ENCODE measurements at places on chromosomes 5 and 9.

DNA sequence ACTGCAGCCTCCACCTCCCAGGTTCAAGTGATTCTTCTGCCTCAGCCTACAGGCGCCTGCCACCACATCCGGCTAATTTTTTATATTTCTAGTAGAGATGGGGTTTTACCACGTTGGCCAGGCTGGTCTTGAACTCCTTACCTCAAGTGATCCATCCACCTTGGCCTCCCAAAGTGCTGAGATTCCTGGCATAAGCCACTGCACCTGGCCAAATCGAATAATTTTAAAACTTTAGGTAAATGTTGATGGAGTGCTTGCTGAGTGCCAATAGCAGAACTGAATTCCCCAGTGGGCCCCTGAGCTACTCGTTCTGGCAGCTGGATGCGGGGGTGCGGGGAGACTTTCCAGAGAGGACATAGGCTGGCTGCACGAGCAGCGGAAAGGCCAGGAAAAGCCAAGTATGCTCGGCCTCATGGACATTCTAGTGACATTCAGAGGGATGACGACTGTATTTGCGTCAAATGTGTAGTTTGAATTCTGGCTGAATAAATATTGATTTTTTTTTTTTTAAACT lies 16.8 kb downstream of the TRAF2 start:
- DNase-seq = no peak

GRCh38 chr5:179923436-179923835 lies 15.7 kb upstream of the TBC1D9B start:
- no peak for DNase-seq

DNA sequence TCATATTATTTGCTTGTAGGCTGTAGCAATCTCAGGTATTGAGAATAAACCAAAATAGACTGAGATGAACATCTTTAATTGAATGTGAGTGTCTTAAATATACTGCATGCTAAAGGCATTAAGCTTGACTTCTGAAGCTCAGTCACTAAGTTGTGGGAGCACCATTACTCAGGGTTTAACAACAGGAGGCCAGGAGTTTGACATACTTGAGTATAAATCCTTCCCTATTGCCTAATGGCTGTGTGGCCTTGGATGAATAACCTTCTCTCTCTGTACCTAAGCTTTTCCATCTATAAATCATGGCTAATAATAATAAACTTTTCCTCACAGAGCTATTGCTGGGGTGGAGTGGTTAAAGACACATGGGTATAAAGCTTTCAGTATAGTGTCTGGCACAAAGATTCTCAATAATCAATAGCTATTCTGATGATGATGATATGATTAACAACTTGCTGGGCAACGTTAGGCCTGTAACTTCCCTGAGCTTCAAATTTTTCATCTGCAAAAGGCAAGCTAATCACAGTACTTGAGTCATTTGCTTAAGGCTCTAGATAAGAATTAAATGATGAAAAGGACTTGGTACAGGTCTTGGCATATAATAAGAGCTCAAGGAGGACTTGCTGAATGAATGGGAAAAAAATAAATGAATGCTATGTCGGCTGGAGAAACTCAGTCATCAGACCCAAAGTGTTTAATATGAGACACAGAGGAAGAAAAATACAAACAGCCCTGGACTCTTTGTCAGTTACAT lies 174.0 kb upstream of the IL12B start:
- DNase-seq = no peak

DNA sequence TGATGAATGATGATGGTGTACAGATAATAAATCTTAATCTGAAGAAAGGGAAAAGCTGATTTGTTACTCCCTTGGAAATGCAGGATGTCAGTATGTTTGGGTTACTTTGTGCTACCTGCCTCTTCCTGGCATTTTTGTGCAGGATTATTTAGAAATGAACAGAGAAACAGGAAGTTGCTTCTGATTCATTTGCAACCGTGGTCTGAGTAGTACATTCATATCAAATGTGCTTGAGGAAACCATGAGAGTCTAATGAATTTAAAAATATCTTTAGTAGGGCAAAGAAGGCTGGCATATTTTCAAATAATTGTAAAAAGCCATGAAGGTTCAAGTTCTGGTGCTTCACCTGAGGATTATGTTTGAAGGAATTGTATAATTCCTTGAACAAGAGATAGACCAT lies 391.6 kb downstream of the TMEM161B start:
- no peak for DNase-seq

DNA sequence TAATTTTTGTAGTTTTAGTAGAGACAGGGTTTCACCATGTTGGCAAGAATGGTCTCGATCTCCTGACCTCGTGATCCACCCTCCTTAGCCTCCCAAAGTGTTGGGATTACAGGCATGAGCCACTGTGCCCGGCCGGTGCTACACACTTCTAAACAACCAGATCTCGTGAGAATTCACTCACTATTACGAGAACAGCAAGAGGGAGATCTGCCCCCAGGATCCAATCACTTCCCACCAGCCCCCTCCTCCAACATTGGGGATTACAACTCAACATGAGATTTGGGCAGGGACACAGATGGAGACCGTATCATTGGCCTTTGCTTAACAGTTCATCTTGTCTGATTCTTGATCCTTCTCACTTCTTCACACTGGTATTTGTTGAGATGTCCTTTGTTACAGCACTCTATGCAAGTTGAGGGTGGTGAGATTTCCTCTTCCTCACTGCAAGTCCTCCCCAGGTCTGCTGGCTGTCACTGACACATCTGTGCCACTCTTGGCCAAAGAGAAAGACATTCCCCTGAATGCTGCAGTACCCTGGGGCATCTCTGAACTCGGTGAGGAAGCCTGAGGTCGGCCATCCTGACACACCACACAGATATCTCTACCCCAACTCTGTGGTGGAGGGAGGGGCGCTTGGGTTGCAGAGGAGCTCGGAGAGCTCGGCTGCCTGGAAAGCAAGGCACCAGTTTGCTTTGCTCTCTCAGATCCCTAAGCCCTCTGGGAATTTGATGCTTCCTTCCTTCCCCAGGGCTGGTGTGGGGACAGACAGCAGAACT lies 4.2 kb upstream of the SUB1 start:
- no peak for DNase-seq

DNA sequence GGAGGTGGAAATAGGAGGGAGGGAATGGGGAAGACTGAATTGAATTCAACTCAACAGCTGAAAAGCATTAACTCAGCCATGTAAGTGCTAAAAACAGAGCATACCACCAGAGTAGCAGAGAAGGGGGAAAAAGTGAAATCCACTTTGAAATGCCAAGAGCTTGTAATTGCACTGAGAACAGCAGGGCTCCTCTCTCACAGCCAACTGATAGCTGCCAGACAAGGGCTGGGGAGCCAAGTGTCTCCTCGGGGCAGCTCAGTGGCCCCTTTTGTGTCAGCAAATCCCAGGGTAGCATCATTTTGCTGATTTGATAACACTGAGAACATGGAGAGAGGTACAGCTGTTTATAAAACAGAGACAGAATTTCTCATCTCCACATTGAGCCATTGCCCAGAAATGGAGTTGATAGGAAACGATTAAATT lies 182.5 kb downstream of the FRMD3 start:
- DNase-seq = no peak

DNA sequence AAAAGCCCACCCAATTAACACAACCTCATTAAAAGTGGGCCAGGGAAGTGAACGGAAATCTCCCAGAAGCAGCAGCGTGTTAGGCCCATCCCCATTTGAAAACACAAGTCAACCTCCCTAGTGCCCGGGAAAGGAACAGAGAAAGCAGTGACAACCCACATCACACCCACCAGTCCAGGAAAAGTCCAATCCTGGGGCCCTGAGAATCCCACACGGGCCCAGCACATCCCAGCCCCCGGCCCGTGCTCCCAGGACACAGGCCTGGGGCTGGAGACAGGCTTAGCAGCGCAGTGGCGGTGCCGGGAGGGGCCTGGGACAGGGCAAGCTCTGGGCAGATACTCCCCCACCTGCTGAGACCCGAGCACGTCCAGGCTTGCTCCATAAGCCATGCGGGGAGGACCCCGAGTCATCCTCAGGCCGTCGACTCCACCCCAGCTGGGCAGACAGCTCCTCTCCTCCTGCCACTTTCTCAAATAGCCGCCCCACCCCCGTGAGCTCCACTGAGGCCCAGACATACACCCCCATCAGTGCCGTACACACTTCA lies 101.0 kb downstream of the KCNT1 start:
- no peak for DNase-seq

DNA sequence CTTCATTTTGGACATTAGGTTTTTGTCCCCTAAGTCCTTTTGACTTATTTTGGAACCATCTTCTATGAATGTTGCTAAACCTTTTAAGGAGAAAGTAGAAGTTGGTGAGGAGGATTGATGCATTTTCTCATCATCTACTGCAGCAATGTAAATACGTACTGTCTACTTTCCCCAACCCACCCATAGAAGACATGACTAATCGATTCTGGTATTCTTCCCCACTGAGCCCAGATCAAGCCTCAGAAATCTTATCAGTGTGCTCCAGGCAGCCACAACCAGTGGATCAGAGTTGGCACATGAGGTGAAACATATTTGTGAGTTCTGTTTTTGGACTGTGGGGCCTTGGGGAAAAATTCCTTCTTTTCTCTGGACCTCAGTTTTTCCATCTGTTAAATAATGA lies 57.7 kb downstream of the FGF18 start:
- DNase-seq = no peak

DNA sequence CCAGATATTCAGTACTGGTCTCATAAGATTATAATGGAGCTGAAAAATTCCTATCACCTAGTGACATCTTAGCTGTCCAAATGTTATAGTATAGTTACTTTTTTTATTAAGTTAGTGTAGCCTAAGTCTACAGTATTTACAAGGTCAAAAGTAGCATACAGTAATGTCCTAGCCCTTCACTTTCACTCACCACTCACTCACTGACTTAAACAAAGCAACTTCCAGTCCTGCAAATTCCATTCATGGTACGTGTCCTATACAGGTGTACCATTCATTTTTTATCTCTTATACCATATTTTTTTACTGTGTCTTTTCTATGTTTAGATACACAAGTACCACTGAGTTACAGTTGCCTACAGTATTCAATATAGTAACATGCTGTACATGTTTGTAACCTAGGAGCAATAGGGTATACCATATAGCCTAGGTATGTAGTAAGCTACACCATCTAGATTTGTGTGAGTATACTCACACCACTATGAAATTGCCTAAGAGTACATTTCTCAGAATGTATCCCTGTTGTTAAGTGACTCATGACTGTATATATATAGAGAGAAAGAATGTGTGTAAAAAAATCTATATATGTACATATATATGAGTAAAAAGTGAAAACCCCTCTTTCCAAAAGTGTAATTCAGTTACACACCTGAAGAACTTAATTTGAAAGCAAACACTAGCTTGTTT lies 234.8 kb upstream of the WWC1 start:
- no peak for DNase-seq
